ENCODE measurements at places on chromosomes 7 and 10.

DNA sequence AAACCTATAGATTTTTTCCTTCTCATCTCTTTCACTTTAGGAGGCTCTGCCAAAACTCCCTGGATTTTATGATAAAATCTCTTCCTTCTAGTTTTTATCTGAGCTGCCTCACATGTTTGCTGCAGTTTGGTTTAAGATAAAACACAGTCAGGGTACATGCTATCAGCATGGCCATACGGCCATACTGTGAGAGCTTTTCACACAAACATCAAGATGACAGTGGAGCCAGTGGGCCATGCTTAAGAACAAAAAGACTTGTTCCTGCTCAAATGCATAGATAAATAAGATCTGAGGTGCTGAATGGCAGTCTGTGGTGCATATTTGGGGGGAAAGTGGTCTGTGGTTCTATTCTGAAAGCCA is 91.0 kb downstream of the ELMO1 start:
- DNase-seq: no peak

- no peak for DNase-seq
Observed at GRCh38 chr7:101113836-101114235, 13.1 kb upstream of the SERPINE1 start.

DNA sequence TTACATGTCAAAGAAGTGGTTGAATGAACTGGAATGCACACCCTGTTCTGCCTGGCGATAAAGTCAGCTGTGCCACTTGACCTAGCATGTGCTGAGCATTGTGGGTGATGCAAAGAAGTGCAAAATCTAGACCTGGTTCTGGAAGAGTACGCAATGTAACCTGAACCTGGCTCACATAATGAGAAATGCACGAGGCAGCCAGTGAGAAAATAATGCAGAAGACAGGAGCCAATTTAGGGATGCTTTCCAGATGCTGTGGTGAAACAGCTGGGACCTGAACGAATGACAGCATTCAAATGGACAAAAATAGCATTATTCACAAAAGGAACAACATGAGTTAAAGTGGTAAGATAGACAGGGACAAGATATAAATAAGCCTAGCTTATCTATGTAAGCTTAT is 402.6 kb downstream of the SORCS1 start:
- DNase-seq: no peak

DNA sequence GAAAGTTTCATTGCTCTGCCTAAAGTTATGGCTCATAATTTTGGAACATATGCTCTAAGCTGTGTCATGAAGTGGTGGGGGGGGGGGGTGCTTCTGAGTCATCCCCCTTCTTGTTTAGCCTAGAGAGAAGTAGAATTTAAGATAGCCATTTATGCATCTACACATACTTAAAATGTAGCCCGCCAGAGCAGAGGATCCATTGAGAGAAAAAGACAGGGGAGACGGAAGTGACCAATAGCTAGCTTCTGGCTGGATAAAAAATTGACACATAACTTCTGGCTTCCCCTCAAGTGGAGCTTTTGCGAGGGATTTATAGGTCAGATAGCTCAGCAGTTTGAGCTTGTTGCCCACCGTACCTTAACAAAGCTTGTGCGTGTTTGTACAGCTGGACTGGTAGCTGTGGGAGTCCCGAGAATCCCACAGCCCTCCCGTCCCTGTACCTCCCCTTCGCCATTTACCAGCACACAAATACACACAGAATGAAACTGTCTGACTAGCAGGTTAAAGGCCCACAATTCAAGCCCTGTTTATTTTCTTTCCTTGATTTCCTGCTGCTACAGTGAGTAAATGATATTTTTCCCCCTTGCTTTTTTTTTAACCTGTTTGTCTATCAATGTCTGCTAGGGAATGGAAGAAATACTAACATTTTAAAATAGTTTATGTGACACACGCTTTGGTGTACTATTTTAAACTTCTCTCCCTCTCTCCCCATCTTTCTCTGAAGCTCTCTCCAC is 232.6 kb upstream of the FERD3L start:
- DNase-seq: no peak

DNA sequence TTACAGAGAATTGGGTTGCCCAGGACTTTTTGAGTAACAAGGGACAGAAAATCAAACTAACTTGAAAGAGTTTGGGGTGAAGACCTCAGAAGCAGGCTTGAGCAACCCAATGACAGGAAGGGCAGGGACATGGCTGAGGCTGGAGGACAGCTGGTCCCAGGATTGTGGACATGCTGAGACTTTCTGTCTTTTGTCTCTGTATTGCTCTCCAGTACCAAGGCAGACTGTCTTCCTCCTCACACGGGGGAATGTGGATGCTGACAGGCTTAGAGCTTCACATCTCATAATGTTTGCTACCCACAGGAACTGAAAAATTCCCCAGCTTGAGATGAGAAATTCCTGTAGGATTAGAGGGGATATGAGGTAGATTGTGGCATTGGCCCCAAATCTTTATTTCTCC is 229.6 kb downstream of the PHF14 start:
- no peak for DNase-seq

- DNase-seq: no peak
Observed at GRCh38 chr7:51069411-51070083, 247.1 kb downstream of the COBL start.

Measured in activated CD8-positive, alpha-beta memory T cell treated with anti-CD3 and anti-CD28 coated beads for 1 hour (primary cell).